Inflammatory macrophage (primary cell): ENCODE measurements at places on chromosomes 7 and 10.

DNA sequence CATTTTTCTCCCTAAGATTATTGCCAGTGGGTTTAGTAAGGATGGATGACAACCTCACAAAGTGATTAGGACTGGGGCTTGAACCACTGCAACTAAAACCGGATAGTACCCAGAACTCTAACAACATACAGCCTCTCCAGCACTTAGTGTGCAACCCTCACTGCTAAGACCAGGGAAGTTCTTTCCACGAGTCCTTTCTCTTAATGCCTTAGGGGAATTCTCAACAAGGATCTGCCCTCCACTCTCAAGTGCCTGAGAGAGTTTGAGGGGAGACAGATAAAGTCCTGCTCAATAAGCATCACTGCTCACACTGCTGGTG lies 104.6 kb downstream of the NRP1 start:
- DNase-seq: no peak

DNA sequence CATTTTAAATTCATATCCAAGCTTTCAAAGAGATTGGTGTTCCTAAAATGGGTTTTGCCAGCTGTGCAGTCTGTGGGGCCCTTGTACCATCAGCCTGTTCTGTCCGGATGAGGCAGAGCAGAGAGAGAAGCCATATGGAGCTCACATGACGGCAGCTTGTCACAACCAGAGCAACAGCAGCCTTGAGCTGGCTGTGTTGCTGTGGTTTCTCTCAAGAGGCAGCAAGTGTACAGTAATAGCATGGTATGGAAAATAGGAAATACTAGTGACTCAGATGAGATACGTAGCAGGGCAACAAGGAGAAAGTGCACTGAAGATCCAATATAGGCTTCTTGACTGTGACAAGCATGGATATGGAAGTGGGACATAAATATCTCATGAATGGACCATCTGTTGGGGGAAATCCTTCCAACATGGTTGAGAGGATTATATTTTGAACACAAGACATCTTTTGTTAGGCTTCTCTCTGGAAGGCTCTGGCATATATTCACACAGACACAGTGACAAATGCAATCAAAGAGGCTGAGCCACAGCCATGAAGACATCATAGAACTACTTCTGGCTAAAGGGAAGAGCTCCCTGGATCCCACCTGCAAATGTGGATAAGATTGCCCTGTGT lies 251.0 kb upstream of the TAC1 start:
- no peak for DNase-seq

GRCh38 chr7:157658851-157659412 lies 322.1 kb downstream of the DNAJB6 start:
- no peak for DNase-seq

DNA sequence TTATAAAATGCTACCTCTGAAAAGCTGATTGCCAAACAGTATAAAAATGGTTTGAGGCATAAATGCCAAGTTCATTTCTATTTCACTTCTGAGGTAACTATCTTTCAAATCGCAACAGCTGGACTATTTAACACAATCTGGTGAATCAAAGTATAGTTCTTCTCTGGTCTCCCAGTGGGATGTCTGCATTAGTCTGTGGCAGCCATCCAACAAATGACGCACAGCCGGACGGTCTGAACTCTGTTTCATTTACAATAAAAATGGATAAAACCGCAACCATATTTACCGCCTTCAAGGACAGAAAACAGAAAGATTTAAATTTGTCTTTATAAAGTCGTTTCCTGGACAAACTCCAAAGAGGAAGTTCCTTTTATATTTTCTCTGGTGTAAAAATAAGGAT lies 41.9 kb downstream of the ENO4 start:
- peak; percentile 8 for DNase-seq

DNA sequence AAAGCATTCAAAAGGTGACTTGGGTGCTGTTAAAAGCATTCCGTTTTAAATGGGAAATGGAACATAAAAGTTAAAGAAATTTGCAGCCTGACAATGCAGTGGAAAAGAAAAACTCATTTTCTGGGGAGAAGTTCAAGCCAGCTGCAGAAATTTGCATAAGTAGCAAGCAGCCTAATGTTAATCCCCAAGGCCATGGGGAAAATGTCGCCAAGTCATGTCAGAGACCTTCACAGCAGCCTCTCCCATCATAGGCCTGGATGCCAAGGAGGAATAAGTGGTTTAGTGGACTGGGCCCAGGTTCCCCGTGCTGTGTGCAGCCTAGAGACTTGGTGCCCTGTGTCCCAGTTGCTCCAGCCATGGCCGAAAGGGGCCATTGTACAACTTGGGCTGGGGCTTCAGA lies 154.2 kb downstream of the PKD1L1 start:
- DNase-seq: no peak

- peak; percentile 95 for DNase-seq
Measured at GRCh38 chr10:3477683-3478082, 305.1 kb upstream of the PITRM1 start.

DNA sequence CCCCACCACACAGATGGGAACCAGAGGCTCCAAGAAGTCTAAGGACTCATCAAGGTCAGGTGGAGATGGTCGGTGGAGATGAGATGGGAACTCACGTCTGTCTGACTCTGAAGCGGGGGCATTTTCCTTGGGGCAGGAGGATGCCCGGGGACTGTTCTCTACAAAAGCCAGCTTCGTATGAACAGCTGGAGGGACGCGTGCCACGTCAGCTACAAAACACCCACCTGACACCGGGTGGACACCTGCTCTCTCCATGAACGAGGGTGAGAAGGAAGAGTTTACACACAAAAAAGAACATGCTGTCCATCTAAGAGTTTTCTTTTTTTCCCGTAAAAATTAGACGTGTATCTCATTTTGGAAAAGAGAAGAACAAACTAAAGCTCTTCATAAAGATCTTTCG lies 47.7 kb downstream of the C10orf143 start:
- DNase-seq: no peak
